ENCODE measurements at places on chromosomes 5 and 9. TPM values are rescaled to one million over a fixed set of nuclear protein-coding genes. Genes with fewer than 3 reads are reported as not detected.

Gene GPR150
- total RNA-seq = 0.16 TPM

Gene JAK2
- 4.5 TPM for total RNA-seq

Gene MATR3
- total RNA-seq = 152 TPM

Gene GDA
- total RNA-seq = 1.2 TPM

Gene ITGA2
- 15.7 TPM for total RNA-seq

Gene OTP
- 0.13 TPM for total RNA-seq

Gene SLC6A19
- 0.38 TPM for total RNA-seq

Gene IL9
- not detected for total RNA-seq

Gene FAM153A
- not detected for total RNA-seq

Gene EMB
- total RNA-seq = 5.8 TPM

Gene C9orf40
- total RNA-seq = 10.9 TPM

Gene PRRX2
- total RNA-seq = 10.9 TPM

Gene OSMR
- total RNA-seq = 47.0 TPM

Gene SERF1A
- 0.99 TPM for total RNA-seq

Gene KLF9
- 2.9 TPM for total RNA-seq

Gene DENND1A
- 9.4 TPM for total RNA-seq

Gene SMIM33
- not detected for total RNA-seq

Gene EGFLAM
- total RNA-seq = 0.37 TPM

Gene C5orf52
- total RNA-seq = not detected

Gene CARTPT
- not detected for total RNA-seq

Gene TMEM252
- not detected for total RNA-seq

Gene FOXD4L6
- not detected for total RNA-seq

Gene SLC36A2
- not detected for total RNA-seq

Gene C9orf50
- total RNA-seq = not detected

Gene NIPBL
- 9.9 TPM for total RNA-seq

Gene HOMER1
- 3.4 TPM for total RNA-seq

Gene GABRG2
- total RNA-seq = not detected

Gene PCDHGA8
- 0.05 TPM for total RNA-seq

Gene PLK2
- total RNA-seq = 36.8 TPM

Gene CAVIN4
- total RNA-seq = 0.29 TPM

Gene MRRF
- 70.9 TPM for total RNA-seq

Gene PPP2R2B
- total RNA-seq = 0.08 TPM

Gene SPATA31A7
- not detected for total RNA-seq

Gene IFNA21
- not detected for total RNA-seq

Gene MCC
- 0.43 TPM for total RNA-seq

Gene PCDHGA9
- total RNA-seq = 0.07 TPM

Gene IRGM
- total RNA-seq = 0.18 TPM

Gene MZB1
- not detected for total RNA-seq

Gene OR13C2
- total RNA-seq = not detected

Gene WNT8A
- not detected for total RNA-seq

Gene ZNF484
- 2.5 TPM for total RNA-seq

Gene PTGES
- 149 TPM for total RNA-seq

Gene ZNF483
- 0.39 TPM for total RNA-seq

Gene NSUN2
- 95.1 TPM for total RNA-seq
